ENCODE measurements at places on chromosomes 1 and 21.

DNA sequence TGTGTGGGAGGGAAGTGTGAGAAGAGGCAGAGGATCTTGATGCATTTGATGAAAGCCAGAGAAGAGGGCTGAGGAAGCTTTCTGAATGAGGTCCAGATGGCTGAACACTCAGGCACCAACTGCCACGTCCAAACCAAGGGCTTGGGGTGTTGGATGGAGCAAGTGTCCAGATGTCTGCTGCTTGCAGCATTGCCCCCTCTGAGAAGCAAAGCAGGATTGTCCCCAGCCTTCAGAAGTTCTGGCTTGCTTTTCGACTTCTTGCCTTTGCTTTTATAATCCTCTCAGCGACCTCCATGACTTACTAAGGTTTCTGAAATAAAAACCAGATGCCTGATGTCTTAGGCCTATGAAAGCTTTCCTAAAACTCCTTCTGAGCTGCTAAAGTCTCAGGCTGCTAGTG lies 182.5 kb downstream of the HUNK start:
- DNase-seq, result no peak

- DNase-seq, result no peak
Observed at GRCh38 chr21:42554251-42554961, 40.8 kb downstream of the SLC37A1 start.

DNA sequence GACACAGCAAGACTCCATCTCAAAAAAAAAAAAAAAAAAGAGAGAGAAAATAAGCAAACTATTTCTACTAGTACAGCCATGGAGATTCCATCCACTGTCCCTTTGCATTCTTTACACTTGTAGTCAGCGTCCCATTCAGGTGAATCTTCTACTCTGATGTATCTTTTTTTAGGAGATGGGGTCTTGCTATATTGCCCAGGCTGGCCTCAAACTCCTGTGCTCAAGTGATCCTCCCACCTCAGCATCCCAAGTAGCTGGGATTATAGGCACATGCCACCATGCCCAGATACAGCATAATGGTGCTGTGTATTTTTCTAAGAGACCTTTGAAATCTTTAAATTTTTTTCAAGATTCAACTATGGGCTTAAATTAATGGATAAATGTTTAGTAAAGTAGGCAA lies 8.1 kb upstream of the CENPL start:
- no peak for DNase-seq

DNA sequence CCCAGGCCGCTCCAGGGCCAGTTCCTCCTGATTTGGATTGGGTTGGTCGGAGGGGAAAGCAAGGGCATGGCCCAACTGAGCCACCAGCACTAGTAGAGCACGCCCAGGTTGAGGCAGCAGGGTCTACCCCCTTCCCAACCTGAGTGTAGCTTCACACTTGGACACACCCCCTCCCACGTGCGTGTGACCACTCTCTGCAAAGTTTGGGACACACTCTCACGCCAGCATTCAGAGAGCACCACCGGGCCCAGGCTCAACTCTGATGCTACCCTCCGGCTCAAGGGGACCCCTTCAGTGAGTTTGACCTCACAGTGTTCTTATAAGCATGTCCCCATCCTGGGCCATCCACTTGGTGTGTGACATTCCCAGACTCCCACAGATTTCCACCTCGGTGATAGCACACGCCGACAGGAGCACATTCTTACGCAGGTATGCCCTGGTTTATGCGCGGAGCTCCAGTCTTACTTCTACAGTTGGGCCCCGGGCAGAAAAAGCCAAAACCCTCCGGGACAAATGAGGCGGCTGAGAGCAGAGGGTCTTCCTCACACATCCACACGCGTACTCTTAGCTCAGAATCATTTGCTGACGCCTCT lies 3.0 kb upstream of the DMRTA2 start:
- no peak for DNase-seq

GRCh38 chr1:234999513-234999940 lies 129.1 kb downstream of the TOMM20 start:
- no peak for DNase-seq

DNA sequence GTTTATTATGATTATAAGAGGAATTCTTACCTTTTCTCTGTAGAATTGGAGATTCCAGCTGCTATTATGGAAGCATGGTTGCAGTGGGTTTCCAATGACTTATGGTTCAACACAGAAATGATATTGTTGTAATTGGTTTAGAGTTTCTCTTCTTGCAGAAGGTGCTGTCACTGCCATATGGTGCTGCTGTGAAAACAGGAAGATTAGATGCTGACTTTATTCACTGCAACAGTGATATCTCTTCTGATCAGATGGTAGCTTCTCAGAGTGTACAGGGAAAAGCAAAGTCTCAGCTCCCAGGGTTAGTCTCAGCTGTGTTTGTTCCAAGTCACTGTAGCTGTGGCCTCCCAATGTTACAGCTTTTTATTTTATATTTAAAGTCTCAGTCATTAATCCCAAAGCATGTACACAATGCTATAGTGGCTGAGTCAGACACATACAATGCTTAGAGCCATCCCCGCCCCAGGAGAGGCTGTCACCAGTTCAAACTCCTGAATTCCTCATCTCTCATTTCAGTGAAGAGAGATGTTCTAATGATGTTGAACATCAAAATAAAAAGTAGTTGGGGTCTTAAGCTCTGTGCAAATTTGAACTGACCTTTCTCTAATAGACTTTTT lies 42.7 kb upstream of the RGS2 start:
- no peak for DNase-seq

GRCh38 chr1:82299656-82300055 lies 498.9 kb downstream of the ADGRL2 start:
- no peak for DNase-seq

Measured in activated effector memory CD4-positive, alpha-beta T cell treated with Interleukin-2 at 50 U/mL for 16 hours (primary cell).